ENCODE measurements at places on chromosomes 3 and 15.

DNA sequence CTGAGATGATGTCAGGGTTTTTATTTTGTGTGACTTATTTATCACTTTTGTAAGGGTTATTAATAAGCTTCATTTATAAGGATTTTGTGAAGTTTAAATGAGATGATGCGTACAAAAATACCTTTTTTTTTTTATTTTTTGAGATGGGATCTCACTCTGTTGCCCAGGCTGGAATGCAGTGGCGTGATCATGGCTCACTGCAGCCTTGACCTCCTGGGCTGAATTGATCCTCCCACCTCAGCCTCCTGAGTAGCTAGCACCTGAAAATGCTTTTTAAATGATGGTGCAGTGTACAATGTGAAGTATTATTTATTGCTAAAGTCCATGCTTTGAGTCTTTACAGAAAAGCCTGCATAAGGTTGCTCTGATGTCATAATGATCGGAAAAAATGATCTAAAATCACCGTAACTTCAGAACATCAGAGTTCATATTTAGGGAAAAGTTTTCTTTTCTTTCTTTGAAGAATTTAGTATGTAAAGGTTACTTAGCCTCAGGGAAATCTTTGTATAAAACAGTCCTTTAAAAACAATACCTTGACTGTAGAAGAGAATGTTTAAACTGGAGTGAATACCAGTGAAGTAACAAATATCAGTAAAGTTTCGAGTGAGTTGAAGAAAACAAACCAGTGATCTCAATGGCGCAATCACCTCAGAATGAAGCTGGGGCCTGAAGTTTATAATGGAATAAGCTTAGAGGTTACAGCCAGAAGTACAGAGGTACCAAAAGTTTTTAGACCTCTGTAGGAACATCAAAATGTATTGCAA, 29.7 kb downstream of the TCF12 start:
- DNase-seq, result no peak

- DNase-seq, result no peak
Measured at GRCh38 chr3:147616998-147617619, 207.9 kb downstream of the ZIC1 start.

DNA sequence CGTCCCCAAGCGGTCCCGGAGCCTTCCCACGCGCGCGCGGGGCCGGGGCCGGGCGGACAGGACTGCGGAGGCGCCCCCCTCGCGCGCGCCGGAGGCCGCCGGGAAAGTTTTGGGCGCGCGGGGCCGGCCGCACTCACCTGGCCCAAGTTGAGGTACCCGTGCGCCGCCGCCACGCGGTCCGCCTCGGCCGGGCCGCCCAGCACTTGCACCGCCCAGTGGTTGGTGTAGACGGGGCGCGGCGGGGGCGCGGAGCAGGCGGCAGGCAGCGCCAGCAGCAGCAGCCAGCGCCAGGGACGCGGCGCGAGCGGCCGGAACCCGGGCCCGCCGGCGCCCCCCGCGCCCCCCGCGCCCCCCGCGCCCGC, 289 bp downstream of the PCSK6 start:
- DNase-seq, result no peak

GRCh38 chr3:21517184-21517583, 233.8 kb downstream of the ZNF385D start:
- no peak for DNase-seq

DNA sequence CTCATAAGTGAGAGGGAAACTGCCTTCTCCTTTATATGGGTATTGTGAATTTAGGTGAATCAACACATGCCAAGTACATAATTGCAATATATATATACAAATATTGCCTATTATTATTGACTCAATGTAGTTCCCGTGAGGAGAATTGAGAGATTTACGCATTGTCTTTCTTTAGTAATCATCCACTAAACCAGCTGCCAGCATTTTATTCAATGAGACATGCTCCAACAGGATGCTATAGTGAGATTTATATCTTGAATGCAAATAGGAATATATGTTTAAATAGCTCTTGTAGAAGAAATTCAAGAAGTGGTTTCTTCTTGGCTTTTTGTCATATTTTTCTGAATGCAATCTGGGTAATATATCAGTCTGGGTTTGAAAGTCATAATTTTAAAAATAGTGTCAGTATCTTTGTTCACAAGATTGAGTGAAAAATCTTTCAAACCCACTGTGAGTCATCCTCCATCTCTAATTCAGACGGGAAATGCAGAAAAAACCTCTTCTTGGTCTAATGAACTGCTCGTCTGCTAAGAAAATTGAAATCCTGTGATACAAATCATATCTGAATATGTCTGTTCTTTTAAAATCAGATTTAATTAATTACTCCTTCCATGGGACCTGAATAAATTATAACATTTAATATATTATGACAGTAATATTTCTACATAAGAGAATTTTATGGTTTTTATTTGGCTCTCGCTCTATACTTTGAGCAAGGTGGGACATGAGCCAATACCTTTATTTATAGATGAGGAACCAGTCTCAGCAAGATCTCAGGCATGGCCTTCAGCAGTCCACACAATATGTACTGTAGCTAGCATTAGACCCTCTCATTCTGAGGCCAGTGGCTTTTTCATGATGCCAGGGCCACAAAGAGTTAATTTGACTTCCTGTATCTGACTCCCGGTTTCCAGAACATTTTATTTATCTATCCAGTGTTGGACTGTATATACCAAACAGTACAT, 516.0 kb downstream of the GABRG3 start:
- peak; percentile 42 for DNase-seq

DNA sequence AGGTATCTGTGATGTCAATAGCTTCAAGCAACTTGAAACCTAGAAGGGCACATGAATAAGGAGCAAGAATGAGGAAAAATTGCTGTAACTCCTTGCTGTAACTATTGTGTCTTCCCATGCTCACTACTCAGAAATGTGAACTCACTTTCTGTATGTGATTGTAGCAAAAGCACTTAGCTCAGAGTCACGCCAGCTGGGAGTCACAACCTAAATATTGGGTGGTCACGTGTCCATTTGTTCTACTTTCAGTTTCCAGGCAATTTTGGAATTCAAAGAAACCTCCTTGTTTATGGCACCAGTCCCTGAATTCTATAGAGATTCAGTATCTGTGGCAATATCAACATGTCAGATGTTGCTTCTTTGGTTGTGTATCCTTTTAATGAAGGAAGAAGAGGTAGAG, 241.6 kb upstream of the AZI2 start:
- DNase-seq, result no peak

GRCh38 chr15:22850055-22850454, 11.6 kb downstream of the NIPA2 start:
- DNase-seq, result no peak

GRCh38 chr15:70083418-70083817, 14.3 kb downstream of the TLE3 start:
- DNase-seq, result no peak

Measured in urinary bladder (tissue), 4 donors.